Activated CD4-positive, alpha-beta T cell treated with anti-CD3 and anti-CD28 coated beads for 1 hour (primary cell): ENCODE measurements at places on chromosomes 1 and 21.
A peak's percentile ranks its signal among the peaks of the same experiment; 100 is the strongest.

- no peak for DNase-seq
Measured at GRCh38 chr1:168766568-168766967, 37.6 kb upstream of the DPT start.

- no peak for DNase-seq
Measured at GRCh38 chr1:3463408-3463863, 9.0 kb downstream of the ARHGEF16 start.

DNA sequence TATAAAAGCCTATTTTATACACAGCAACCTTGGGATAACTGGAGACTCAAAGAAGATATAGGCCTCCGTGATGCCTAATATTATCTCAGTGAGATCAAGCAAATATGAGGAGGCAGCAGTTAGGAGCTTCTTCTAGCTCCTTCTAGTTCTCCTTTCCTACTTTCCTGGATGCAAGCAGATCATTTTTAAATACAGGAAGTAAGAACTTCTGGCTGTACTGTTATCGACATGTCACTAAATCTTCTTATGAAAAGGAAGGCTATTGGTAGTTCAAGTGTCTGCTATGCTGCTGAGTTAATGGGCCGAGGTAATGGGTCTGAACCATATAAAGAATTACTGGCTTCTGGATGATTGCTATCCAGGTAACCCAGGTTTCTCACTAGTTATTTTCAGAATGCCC, 15.9 kb downstream of the HSPA13 start:
- DNase-seq: no peak

DNA sequence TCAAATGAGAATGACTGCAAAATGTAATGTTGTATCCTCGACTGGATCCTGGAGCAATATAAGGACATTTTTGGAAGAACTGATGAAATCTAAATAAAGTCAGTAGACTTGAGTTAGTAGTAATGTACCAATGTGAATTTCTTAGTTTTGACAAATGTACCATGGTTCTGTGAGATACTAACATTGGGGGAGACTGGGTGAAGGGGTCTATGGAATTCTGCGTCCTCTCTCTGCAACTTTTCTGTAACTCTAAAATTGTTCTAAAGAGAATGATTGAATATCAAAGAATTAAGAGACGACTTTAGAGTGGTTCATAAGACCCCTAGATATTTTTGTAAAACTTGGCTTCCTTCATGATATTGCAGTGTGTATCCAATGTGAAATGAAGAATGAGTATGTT, 59.2 kb upstream of the KAZN start:
- no peak for DNase-seq

DNA sequence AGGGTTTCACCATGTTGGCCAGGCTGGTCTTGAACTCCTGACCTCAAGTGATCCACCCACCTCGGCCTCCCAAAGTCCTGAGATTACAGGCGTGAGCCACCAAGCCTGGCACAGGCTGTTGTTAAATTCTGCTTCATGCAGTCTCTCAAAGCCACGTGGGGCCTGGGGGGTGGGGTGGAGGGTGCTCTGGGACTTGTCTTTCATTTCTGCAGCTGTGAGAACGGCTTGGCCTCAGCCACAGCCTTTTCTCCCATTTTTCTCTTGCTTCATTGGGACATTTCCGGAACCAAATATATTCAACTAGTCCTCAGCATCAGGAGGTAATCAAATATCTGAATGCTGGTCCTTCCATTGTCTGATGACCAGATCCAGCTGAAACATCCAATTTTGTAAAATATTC, 27.6 kb upstream of the KCNE2 start:
- DNase-seq: no peak

- DNase-seq: no peak
Measured at GRCh38 chr1:229972600-229973296, 94.3 kb upstream of the GALNT2 start.

DNA sequence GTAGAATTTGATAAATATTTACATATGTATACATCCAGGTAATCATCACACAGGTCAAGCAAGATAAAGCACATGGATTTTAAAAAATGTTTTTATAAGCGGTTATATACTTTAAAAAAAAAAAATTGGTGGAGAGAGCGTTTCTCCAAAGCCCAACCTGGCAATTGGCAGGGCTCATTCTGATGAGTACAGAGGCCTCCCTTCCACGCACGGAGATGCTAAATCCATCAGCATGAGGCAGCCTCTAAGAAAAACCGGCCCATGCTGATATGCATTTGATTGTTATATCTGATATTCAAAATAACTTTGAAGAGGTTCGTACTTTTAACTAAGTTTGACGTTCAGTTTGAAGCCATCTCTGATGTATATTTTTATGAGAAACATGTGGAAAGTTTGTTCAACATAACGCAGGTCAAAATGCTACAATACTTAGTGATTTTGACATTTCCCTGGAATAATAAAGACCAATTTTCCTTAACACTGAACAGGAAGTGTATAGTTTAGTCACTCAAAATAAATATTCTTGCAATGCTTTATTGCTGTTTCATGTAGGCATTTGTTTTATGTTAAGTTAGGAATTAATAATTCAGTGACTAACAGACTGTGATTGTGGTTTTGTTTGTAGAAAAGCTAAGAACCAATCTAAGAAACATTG, 151.7 kb downstream of the NR5A2 start:
- DNase-seq: no peak

GRCh38 chr1:152459596-152460528, 45.8 kb upstream of the CRNN start:
- peak; percentile 58 for DNase-seq

GRCh38 chr1:90402893-90403849, 313.9 kb downstream of the BARHL2 start:
- DNase-seq: no peak

GRCh38 chr21:21000591-21001175, 2.5 kb downstream of the NCAM2 start:
- no peak for DNase-seq

DNA sequence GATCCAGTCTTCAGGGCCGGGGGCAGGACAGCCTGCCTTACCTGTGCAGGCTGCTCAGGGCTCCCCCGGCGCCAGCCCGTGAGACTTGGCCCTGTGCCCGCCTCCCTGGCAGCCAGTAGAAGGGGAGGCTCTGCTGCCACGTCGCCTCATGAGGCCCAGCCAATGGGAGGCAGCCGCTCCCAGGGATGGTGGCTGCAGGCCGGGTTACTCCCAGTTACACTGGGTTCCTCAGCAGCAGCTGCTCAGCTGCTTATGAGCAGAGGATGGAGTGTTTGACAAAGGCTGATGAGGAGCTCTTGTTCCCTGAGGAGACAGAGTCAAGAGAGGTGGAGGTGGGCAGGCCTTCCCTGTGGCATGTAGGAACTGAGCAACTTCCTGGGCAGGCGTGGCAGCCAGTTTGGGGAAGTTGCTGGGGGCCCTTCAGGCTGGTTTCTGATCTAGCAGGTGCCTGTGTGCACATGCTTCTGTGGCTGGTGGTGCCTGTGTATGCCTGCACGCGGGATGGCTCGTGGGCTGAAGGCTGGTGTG, 5.5 kb downstream of the MFSD2A start:
- no peak for DNase-seq

DNA sequence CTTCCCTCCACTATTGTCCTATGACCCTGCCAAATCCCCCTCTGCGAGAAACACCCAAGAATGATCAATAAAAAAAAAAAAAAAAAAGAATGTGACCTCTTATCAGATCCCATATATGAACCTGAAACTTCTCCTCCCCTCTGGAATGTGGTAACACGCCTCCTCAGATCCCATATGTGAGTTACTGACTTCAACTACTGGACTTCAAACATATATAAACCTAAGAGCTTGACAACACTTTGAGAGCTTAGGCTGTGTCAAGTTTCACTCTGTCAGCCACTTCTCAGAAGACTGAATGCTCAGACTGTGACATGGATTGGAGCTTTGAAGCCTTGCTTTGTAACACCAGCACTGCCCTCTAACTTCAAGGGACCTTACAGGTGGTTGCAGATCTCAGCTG, 148.4 kb downstream of the COP1 start:
- no peak for DNase-seq

GRCh38 chr1:2113620-2114135, 63.5 kb downstream of the PRKCZ start:
- no peak for DNase-seq

- no peak for DNase-seq
Measured at GRCh38 chr1:243346468-243346867, 90.6 kb downstream of the SDCCAG8 start.
